Activated CD4-positive, CD25-positive, alpha-beta regulatory T cell (primary cell): ENCODE measurements at places on chromosomes 1 and 21.

DNA sequence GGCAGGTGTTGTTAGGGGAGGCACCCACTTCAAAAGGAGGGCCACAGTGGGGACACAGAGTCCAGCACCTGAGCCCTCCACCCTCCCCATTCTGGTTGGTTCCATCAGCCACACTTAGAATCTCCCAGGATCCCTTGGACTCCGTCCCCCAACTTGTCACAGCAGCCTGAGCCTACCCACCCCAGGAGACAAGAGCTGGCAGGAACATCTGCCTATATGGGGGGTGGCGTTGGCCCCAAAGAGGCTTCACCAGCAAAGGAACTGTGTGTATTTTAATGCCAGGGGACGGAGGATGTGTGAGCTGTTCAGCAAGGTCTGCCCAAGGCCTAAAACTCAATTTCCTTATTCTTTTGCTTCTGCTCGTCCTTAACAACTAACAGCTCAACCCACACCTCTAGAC, 86.4 kb upstream of the TMEM51 start:
- no peak for DNase-seq

GRCh38 chr1:159040893-159041724, 31.4 kb downstream of the IFI16 start:
- DNase-seq, result no peak

DNA sequence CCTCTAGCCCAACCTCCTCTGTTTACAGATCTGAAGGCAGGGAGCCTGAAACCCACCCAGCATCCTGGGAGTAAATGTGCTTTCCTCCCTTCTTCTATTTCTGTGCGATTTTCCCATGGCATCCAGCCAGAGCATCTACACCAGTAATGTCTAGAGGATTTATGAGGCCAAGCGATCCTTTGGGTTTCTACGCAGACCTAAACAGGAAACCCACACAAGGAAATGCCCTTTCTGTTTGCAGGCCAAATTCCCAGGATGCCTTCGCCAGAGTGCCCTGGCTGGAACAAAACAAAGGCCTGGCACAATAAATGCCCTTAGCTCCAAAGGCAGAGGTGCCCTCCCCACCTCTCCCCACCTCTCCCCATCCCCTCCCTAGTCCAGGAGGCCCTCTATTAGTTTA, 110.5 kb upstream of the CDC42BPA start:
- no peak for DNase-seq

GRCh38 chr1:201375169-201375568, 2.3 kb downstream of the TNNT2 start:
- DNase-seq, result no peak

DNA sequence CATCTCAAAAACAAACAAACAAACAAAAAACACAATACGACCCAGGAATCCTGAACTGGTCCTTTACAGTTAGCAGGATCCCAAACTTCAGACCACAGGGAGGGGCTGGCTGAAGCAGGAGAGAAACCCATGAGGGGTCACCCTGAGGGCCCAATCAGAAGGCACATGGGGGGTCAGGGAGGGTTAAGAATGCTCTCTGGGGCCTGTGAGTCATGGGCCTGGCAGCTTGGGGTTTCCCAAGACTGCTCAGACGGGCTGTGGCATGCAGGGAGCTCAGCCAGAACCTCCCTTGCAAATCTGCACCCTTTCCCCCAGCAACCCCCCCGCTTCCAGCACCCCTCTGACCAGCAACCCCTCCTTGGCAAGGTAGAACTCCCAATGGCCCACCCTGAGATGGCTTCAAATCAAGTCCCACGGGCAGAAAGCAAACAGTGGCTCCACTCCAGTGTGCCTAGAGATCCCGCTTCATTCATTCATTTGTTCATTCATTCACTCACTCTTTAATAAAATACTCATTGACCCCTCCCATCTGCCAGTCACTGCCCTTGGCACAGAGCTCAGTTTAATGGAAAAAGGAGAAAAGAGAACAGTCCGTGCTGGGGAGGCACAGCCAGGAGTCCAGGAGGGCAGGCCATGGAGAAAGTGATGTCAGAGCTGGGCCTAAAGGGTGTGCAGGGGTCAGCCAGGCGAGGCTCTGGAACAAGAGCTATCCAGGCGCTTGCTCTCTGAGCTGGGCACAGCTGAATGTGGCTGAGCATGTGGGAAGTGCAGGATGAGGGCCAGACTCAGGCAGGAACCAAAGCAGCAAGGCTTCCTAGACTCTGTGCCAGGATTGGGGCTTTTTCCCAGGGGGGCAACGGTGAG, 8.2 kb downstream of the UQCRHL start:
- DNase-seq, result no peak

GRCh38 chr1:116762281-116762680, 8.1 kb downstream of the CD2 start:
- no peak for DNase-seq

GRCh38 chr1:22534951-22535350, 28.3 kb upstream of the EPHA8 start:
- DNase-seq, result no peak

GRCh38 chr1:166330096-166330495, 163.3 kb upstream of the FAM78B start:
- DNase-seq, result no peak

GRCh38 chr1:118841521-118841920, 146.6 kb downstream of the TBX15 start:
- no peak for DNase-seq

DNA sequence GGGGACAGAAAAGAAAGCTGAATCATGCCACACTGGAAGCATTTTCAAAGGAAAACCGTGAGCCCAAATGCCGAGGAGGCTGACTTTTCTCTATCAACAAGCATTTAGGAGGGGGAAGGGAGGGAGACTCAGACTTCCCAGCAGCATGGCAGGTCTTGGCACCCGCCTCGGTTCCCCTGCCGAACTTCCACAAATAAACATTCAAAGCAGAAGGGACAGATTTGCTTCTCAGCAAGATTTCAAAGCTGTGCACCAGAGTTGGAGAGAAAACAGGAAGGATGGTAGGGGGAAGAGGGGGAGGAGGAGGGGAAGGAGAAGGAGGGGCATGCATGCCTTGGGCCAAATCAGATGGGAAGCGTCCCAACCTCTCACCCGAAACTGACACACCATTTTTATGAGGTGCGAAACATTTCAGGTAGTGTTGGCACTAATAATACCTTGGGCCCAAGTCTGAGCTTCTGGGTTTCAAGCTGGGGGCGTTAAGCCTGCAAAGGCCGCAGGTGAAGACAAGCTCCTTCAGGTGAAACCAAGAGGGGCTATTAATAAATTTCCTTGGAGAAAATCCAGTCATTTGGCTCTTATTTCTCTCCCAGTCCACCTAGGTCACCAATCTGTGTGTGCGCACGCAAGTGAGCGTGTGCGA, 26.4 kb downstream of the ABCA4 start:
- DNase-seq, result no peak

- no peak for DNase-seq
These were observed 84.8 kb upstream of the CACNA1E start for GRCh38 chr1:181398544-181398943.

- DNase-seq, result no peak
These were observed 5.7 kb upstream of the RHEX start for GRCh38 chr1:206047271-206047670.

- DNase-seq, result no peak
These were observed 14.5 kb downstream of the KDF1 start for GRCh38 chr1:26945728-26946127.

GRCh38 chr1:83632906-83633305, 366.0 kb downstream of the TTLL7 start:
- DNase-seq, result no peak

GRCh38 chr1:60458111-60458510, 384.5 kb upstream of the C1orf87 start:
- DNase-seq, result no peak

DNA sequence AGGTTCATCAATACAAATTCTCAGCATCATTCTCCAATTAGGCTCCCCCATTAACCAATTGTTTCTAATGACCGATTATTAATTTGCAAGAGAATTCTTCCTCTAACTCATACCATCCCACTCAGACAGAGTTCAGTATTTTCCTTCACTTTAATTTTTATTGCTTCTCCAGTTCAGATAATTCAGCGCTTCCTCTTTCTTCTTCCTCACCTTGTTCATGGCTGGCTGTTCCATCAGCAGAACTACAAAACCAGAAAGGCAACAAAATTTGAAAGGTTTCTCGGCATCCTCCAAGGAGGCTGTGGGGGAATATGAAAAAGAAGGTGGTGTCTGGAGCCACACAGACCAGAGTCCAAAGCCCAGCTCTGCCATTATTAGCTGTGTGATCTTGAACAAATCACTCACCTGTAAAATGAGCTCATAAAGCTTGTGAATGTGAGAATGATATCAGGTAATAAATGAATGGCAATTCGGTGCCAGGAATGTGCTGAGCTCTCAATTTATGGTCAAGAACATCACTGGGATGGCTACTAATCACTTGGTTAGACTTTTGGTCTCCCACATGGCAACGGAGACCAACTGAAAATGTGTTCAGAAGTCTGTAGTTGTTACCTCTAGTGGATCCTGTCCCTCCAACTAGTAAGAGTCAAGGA, 11.7 kb upstream of the ZNF436 start:
- no peak for DNase-seq

GRCh38 chr21:17089091-17089491, 423.8 kb upstream of the CXADR start:
- DNase-seq, result no peak

- DNase-seq, result no peak
These were observed 416.6 kb upstream of the RUNX1 start for GRCh38 chr21:35465741-35466140.
